ENCODE measurements at places on chromosomes 11 and 22.
A peak's percentile ranks its signal among the peaks of the same experiment; 100 is the strongest.

DNA sequence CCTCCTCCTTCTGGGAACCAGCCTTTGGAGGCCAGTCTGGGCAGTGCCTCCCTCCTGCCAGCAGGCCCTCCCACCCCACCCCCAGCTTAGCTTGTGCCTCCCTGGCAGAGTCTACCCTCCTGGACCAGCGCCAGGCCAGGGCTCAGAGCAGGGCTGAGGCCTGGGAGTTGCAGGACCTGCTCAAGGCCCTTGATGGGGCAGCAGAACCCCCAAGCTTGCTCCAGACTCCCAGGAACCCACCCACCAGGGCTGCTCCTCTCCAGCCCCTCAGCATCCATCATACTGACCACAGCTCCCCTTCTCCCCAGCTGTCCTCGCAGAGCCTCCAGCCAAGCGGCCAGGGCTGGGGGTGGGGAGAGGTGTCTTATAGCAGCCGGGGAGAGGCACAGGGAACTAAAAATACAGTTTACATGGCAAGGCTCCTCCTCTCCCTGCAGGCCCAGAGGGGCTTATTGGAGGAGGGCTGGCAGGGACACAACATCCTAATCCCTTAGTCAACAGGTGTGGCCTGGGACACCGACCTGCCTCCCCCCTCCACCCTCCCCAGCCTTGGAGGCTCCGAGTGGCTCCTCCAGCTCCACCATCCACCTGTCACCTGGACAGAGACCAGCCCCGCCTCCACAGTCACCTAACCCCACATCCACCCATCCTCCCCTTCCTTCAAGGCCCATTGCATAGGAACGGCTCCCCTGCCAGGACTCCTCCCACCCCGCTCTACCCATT is 5.2 kb upstream of the MB start:
- DNase-seq: no peak

GRCh38 chr11:34149274-34149673 is 43.8 kb downstream of the NAT10 start:
- no peak for DNase-seq

GRCh38 chr11:11105361-11105760 is 247.5 kb upstream of the ZBED5 start:
- no peak for DNase-seq

GRCh38 chr11:93212094-93212493 is 14.3 kb upstream of the SLC36A4 start:
- no peak for DNase-seq

- DNase-seq: no peak
Observed at GRCh38 chr11:67674442-67674871, at the start of gene ALDH3B2. TSS of gene ALDH3B2 (minus strand) at chr11:67674623. CDS start at chr11:67666935, 7,688 bp downstream.

DNA sequence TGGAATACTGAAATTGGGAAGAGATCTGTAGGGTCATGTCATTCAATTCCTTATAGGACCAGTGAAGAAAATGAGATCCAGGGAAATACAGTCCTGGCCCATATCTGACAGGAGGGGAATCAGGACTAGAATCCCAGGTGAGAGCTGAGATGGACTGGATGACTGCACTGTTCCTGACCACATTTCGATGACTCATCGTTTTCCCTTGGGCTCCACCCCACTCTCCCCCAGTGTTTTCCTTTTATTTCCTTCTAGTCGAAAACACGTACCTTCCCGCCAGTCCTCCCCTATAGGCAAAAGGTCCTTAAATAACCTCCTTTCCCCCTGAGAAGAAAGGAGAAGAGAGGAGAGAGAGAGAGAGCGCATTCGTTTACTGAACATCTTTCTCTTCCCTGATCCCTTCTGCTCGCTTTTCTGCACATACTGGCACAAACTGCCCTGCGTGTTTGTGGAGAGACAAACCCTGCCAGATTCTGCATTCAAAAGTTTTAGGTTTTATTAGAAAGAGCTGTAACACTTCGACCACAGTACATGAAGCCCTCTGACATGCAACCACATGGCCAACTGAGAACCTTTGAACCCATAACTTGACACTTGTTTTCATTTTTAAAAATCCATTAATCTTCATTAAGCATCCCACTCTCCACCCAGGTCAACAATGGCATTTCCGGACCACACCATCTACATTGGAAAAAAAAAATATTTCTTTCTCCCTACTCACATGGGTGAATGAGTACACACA is 565.7 kb downstream of the METTL15 start:
- DNase-seq: peak; percentile 7

DNA sequence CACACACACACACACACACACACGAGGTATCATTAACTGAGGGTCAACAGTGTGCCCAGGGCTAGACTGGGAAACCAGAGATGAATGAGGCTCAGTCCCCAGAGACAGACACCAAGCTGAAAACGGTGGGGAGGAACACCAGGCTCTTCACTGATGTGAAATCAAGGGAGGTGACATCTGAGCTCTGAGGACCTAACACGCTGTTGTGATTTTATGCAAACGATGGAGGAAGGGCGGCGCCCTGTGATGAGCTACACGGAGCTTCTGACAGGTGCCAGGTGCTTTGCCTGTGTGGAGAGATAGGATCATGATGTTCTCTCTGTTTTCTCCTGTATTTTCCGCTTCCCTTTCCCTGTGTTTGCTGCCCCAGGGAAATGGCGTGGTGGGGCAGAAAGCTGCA is 6.5 kb upstream of the CYB5R3 start:
- no peak for DNase-seq

- DNase-seq: no peak
Observed at GRCh38 chr11:66112041-66112491, 42.0 kb downstream of the PACS1 start.

DNA sequence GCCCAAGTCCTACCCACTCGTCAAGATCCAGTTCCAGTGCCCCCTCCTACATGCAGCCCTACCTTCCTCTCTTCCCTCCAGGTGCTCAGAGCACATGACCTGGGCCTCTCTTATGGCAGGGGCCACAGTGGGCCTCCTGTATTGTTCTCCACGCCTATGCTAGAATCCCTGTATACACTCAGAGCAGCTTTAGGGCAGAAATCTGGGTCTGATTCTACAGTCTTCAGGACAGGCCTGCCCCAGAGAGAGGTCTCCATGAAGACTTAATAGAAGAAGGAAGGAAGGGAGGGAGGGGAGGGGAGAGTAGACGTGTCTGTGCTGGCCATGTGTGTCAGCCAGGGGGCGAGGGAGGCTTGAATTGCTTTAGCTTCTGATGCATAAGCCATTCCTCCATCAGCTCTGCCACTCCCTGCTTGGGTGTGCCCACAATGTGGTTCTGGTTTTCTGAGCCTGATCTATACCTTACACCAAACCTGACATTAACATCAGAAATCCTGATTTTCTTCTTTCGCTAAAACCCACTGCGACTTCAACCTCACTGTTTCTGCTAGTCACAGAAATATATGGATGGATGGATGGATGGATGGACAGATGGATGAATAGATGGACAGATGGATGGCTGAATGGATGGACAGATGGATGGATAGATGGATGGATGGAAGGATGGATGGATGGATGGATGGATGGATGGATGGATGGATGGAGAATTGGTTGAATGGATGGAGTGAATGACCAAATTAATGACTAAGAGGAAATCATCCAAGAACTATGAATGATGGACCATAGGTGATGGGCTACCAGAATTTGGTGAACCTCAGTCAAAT is 56.6 kb upstream of the PRDM11 start:
- no peak for DNase-seq

DNA sequence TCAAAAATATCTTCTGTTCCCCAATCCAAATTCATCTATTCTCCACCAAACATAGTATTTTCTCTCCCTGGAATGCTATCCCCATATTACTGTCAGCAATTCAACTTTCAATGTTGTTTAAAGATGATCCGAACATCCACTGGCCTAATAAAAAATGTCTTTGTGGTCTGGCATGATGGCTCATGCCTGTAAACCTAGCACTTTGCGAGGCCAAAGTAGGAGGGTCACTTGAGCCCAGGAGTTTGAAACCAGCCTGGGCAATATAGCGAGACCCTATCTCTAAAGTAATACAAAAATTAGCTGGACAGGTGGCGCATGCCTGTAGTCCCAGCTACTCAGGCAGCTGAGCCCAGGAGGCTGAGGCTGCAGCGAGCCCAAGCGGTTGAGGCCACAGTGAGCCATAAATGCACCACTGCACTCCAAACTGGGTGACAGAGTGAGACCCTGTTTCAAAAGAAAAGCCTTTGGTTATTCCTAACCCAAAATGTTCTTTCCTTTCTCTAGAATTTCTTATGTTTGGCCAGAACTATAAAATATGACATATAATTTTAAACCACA is 29.8 kb downstream of the SIK3 start:
- DNase-seq: no peak

- DNase-seq: no peak
Observed at GRCh38 chr11:7964873-7965272, 374 bp downstream of the NLRP10 start.

DNA sequence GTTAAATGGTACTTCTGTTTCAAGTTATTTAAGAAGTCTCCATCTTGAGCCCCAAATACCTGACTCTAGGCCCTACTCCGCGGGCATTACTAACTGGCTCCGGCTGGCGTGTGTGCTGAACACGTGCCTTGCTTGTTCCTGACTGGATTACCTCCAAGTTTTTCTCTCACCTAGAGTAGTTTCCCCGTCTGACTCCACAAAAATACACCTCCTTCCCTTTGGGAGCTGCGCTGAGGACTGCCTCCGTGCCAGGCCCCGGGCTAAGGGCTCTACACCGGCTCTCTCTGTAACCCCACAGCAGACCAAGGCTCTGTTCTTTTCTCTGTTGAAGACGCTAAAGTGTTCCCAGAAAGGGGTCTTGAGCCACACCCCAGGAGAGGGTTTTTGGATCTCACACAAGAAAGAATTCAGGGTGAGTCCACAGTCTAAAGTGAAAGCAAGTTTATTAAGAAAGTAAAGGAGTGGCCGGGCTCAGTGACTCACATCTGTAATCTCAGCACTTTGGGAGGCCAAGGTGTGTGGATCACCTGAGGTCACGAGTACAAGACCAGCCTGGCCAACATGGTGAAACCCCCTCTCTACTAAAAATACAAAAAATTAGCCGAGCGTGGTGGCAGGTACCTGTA is 61.8 kb downstream of the ANO1 start:
- no peak for DNase-seq

- peak; percentile 81 for DNase-seq
Observed at GRCh38 chr22:17773606-17774205, 563 bp downstream of the BID start.

DNA sequence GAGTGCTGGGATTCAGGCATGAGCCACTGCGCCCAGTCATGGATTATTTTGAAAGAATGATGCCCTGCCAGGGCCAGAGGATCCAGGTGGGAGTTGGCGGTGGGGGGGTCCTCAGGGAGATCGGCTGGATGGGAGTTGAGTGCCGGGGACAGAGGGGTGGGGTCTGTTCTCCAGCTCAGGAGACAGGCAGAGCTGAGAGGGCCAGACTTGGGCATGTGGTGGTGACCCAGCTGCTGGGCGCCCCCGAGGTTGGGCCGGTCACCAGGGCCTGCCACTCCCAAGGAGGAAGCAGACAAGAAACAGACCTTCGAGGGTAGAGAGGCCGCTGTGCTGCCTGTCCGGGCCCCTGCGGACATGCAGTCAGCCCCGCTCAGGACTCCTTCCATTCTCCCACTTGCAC is 11.8 kb upstream of the PRODH start:
- DNase-seq: no peak

- no peak for DNase-seq
Observed at GRCh38 chr22:49393526-49393925, 434.1 kb downstream of the BRD1 start.

GRCh38 chr22:39097098-39098020 is at the start of gene APOBEC3H:
TSS of gene APOBEC3H (plus strand) at chr22:39097244. CDS start at chr22:39100279, 3,035 bp downstream.
- DNase-seq: no peak
